Nephron progenitor cell (in vitro differentiated cells): ENCODE measurements at places on chromosomes 13 and 19.
A peak's percentile ranks its signal among the peaks of the same experiment; 100 is the strongest.

DNA sequence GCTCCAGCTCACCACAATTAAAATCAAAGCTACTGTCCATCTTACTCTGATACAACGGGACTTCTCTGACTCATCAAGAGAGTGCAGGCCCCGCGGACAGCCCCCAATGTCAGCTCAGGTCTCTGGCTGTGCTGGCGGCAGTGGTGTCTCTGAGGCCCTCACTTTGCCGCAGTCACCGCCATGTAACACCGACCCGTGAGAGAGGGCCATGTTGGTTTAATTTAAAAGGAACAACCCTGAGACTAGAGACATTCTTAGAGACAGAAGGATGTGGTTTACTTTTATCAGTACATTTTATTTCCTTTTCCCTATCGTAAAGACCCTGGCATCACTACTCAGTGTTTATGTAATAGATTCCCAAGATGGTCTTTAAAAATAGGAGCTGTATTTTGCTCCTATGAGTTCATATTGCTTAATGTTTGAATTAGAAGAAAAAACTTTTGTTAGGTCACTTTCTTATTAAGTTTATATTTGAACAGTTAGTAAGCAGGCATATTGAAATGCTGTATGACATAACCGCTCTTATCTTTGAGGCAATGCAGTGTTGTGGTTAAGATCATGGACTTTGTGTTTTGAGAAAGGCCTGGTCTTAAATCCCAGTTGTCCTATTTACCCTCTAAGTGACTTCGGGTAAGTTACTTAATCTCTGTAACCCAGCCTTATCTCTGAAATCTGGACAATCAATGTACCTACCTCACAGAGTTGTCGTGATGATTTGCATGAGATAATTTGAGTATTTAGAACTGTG is 23.4 kb downstream of the DGKH start:
- no peak for DNase-seq

DNA sequence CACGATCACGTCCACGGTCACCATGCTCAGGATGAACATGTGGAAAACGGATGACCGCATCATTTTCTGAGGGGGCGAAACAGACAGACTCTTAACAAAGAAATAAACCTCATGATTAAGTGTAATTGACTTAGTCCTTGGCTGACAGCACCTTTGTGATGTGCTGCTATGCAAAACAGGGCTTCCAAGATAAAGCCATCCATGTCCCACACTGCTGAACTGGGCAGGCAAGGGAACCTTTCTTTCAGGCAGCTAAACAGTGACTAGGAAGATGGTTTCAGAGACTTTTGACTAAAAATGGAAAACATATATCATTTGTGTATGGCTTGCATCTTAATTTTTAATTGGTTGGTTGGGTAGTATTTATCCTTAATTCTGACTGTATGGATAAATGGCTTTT is 157.8 kb downstream of the NALCN start:
- DNase-seq: no peak

GRCh38 chr13:106212386-106213010 is 323.0 kb downstream of the EFNB2 start:
- DNase-seq: no peak

DNA sequence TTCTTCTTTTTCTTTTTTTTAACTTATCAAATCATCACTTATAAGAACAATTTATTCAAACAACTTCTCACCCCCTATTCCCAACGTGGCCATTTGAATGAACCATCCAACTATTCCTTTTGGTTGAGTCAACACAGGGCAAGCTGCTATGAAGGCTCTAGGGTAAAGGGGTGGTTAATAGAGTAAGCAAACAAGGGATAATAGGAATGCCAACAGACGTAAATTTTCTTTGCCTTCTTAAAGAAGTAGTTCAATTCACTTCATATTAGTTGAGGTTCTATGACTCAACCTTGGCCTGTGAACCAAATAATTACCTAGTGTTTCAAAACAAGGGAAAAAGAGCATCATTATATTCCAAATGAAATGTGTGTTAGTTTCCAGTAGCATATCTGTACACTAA is 1383.8 kb upstream of the SLC10A2 start:
- no peak for DNase-seq

DNA sequence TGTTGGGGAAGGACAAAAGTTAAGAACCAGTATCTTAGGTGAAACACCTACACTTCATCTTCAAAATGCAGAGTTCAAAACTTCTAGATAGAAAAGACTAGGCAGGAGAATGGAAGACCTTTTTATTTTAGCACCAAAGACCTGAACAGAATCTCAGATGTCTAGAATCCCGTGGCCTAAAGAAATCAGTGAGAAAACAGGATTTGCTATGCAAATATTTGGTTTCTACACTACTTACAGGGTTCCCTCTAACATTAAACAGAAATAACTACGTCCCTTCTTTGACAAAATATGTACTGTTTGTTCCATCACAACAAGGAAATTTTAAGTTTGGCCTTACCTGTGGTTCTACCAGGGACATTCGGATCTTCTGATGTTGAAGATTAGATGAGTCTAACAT is 21.5 kb downstream of the DIS3 start:
- DNase-seq: no peak

GRCh38 chr13:106480351-106480910 is 55.0 kb downstream of the EFNB2 start:
- DNase-seq: no peak

GRCh38 chr13:41426047-41426446 is 31.3 kb upstream of the RGCC start:
- DNase-seq: no peak

- DNase-seq: no peak
Measured at GRCh38 chr19:2446381-2446780, 10.4 kb downstream of the LMNB2 start.

- no peak for DNase-seq
Measured at GRCh38 chr13:103514619-103515018, 448.4 kb upstream of the SLC10A2 start.

GRCh38 chr13:24887759-24888158 is 123.8 kb downstream of the RNF17 start:
- no peak for DNase-seq

- no peak for DNase-seq
Measured at GRCh38 chr19:1585243-1585580, 7.5 kb downstream of the MBD3 start.

GRCh38 chr19:7612282-7613274 is 16.8 kb downstream of the XAB2 start:
- DNase-seq: no peak

DNA sequence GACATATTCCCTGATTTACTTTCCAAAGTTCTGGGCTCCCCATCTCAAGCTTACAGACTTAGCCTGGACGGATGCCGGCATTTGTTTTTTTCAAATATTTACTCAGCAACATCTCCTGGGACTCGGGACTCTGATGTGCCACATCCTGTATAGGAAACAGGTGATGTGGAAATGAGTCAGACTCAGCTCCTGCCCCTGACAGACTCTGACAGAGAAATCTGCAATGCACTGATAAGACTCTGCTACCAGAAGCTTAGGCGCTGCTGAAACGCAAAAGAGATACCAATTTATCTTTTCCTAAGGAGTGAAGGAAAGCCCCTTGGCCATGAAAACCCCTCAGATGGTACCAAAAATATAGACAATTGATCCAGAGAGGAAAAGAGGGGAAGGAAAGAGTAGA is 16.2 kb downstream of the LAIR2 start:
- DNase-seq: no peak

GRCh38 chr19:5251096-5252065 is 89.2 kb downstream of the PTPRS start:
- peak; percentile 46 for DNase-seq

- DNase-seq: no peak
Measured at GRCh38 chr19:19140476-19140875, 2.2 kb upstream of the TMEM161A start.

- DNase-seq: no peak
Measured at GRCh38 chr19:38044267-38045111, 137.5 kb downstream of the SIPA1L3 start.

- DNase-seq: no peak
Measured at GRCh38 chr19:1577929-1578618, 9.9 kb upstream of the MEX3D start.

GRCh38 chr13:85557691-85558467 is 241.3 kb downstream of the SLITRK6 start:
- no peak for DNase-seq

DNA sequence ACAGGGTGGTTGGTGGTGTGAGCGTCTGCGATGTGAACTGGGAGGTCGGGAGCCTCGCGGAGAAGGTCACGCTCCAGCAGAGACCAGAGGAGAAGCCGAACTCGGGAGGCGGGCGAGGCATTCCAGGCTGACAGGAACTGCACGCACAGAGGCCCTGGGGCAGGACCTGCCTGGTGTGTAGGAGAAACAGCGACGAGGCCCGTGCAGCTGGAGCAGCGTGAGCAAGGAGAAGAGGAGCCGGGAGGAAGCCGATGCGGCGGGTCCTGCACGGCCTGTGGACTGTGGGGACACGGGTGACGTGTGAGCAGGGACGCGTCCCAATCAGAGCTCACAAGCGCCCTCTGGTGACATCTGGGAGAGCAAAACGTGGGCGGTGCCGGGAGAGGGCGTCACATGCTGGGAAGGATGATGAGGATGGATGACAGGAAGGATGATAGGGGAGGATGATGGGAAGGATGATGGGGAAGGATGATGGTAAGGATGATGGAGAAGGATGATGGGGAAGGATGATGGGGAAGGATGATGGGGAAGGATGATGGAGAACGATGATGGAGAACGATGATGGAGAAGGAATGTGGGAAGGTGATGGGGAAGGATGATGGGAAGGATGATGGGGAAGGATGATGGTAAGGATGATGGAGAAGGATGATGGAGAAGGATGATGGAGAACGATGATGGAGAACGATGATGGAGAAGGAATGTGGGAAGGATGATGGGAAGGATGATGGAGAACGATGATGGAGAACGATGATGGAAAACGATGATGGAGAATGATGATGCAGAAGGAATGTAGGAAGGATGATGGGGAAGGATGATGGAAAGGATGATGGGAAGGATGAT is 16.1 kb upstream of the MADCAM1 start:
- peak; percentile 76 for DNase-seq

DNA sequence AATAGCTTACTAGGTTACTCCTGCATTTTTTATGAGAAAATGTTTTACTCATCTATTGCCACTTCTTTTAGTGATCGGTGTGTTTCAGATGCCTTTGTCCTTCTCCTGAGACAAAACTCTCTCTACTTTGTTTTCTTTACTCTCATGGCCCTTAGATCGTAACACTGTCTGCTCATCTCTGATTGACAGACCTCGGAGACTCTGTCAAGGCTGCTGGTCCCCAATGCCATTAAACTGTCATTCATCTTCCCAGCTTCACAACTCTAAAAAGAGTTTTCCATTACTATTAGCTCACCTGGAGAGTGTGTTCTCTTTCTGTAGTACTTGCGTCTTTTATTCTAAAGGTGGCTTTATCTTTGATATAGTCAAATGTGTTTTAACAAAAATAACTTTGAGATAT is 765.2 kb downstream of the SLITRK1 start:
- no peak for DNase-seq

DNA sequence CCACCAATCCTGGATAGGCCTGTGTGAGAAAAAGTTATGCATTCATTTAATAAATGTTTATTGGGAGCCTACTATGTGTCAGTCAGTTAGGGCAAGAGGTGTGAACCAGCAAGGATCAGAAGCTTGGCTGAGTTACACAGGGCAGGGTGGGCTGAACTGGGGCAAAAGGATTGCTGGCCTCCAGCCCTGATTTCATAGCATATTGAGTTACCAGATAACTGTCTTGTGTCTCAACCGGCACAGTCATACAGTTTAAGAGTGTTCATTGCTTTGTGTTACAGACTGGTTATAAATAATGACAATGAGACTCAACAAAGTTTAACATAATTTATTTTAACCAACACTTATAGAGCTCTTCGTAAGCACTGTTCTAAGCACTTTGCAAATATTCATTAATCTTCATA is 253.8 kb downstream of the DLEU7 start:
- DNase-seq: no peak

GRCh38 chr13:106052200-106052767 is 483.2 kb downstream of the EFNB2 start:
- DNase-seq: no peak

DNA sequence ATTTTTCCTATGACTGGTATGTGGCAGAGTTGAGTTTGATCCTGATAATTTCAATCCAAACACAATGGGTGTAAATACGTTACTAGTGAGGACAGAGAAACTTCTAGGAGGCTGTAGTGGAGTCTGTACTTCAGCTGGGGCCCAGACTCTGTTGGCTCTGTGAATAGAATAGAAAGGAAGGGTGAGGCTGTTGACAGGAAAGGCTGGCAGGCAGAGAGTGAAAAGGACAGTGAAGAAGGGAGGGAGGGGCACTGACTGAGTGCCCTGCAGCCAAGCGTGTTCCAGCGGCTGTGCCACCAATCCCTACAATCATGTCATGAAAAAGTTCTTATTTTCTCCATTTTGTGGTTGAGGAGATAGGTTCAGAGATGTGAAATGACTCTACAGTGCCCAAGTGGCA is 80.5 kb downstream of the MBNL2 start:
- no peak for DNase-seq

GRCh38 chr19:3653865-3654513 is 27.4 kb upstream of the CACTIN start:
- DNase-seq: no peak

DNA sequence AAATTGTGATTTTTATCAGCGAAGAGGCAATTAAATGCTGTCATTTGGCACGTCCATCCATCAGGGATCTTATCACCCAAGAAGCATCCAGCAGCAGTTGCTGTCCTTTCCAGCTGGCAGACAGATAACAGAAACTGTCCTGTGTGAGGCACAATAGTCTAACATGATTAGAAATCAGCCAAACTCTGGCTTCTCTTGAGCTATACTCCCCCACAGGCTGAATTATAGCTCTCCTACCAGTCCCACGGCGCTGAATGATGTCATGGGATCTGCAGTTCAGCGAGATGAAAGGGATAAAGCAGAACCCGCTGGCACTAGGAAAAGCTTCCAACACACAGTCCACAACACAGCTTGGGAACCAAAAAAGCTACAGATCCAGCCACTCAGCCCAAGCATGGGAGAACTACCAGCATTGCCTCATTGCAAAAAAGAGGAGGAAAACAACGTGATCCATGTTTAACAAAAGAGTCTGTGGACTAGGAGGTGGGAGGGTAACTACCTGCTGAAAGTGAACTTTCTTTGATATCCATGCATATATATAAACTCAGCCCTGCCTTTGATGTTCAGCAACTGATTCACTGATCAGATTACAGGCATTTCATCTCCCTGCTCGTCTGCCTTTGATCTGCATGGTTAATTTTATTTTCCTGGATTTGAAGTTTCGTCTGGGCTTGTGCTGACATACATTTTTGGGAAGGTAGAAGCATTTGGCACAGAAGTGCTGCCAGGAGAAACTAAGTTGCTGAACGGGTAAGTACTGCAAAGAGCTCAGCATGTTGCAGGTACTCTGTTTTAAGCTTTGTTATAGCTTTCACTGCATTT is at the start of gene TNFRSF19:
TNFRSF19 (plus strand) TSS at position 314 of the 822 bp plus-strand sequence. CDS start 19,772 bp downstream, outside the sequence.
- peak; percentile 68 for DNase-seq

DNA sequence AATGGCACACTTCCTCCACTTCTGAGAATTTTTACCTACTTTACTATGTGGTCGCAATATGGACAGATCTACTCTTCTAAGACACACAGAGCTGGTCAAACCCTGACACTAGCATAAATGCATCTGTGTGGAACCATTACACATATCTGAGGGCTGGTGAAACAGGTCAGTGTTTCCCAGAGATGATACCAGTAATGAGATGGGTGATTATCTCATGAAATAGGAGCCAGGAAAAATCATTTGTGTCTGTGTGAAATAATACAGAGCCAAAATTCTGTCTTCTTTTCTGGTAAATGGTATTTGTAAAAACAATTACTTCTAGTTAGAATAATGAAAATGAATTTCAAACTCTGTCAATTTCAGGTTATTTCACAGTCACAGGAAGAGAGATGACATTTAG is 71.6 kb upstream of the FARP1 start:
- no peak for DNase-seq

- peak; percentile 97 for DNase-seq
Measured at GRCh38 chr19:38930776-38931520, at the start of gene MRPS12. Gene MRPS12, plus strand, starts transcription at chr19:38930944. Its CDS starts 351 bp downstream, at chr19:38931295.

GRCh38 chr13:36887758-36888521 is 32.1 kb downstream of the SMAD9 start:
- DNase-seq: no peak
